Hippocampal formation (tissue), 2 donors: ENCODE measurements at places on chromosomes 1 and 21.

DNA sequence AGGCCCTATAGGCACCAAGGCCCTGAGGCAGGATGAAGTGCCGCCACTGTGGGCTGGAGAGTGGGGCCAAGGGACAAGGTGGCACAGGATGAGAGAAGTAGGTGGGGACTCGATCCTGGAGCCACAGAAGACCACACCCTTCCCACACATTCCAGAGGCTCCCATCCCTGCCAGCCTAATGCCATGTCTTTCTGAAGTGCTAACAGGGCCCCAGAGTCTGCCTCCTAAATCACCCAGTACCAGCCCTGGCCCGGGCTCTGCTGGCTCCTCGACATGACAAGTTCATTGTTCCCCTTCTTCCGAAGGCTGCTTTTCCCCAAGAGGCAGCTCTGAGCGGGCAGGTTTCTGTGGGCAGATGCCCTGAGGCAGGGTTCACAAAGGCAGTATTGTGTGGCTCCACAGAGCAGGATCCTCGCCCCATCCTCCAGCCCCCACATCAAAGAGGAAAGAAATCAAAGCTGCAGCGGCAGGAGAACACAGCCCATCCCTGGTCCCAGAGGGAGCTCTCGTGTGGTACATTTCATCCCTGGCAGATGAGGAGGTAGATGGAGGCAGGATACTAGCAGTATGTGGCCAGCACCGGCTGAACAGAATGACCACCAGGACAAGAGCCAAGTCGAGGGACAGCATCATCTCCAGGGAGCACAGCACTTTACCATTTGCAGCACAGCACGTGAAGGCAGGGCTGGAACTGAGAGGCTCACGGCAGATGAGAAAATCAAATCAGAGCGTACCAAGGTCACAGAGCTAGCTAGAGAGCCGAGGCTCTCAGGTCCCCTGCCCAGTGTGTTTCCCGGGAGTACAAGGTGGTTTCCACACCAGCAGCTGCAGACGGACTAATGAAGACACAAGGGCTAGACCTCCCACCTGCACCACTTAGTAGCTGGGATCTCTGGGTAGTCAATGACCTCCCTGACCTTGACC, 64.8 kb downstream of the SYF2 start:
- peak; percentile 13 for DNase-seq

GRCh38 chr21:40146216-40146837, 279.1 kb downstream of the PCP4 start:
- DNase-seq, result no peak

GRCh38 chr1:93665015-93665414, 16.6 kb downstream of the BCAR3 start:
- DNase-seq, result no peak

DNA sequence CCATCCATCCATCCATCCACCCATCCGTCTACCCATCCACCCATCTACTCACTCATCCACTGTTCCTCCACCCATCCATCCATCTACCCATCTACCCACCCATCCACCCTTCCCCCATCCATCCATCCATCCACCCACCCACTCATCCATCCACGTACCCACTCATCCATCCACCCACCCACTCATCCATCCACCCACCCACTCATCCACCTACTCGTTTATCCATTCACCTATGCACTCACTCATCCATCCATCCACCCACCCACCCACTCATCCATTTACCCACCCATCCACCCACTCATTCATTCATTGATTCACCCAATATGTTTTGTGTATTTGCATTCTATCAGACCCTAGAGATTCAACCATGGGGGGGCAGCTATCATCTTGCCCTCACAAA, 27.2 kb downstream of the TNFRSF8 start:
- DNase-seq, result no peak

DNA sequence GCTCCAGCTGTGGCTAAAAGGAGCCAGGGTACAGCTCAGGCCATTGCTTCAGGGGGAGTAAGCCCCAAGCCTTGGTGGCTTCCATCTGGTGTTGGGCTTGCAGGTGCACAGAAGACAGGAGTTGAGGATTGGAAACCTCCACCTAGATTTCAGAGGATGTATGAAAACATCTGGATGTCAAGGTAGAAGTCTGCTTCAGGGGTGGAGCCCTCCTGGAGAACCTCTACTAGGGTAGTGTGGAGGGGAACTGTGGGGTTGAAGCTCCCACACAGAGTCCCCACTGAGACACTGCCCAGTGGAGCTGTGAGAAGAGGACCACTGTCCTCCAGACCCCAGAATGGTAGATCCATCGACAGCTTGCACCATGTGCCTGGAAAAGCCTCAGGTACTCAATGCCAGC, 183.0 kb downstream of the PDE4B start:
- DNase-seq, result no peak

- DNase-seq, result no peak
Measured at GRCh38 chr1:117127795-117128194, 6.2 kb upstream of the TRIM45 start.

- no peak for DNase-seq
Measured at GRCh38 chr1:198830412-198830811, 191.6 kb downstream of the PTPRC start.

- no peak for DNase-seq
Measured at GRCh38 chr1:240174734-240175133, 83.1 kb downstream of the FMN2 start.

DNA sequence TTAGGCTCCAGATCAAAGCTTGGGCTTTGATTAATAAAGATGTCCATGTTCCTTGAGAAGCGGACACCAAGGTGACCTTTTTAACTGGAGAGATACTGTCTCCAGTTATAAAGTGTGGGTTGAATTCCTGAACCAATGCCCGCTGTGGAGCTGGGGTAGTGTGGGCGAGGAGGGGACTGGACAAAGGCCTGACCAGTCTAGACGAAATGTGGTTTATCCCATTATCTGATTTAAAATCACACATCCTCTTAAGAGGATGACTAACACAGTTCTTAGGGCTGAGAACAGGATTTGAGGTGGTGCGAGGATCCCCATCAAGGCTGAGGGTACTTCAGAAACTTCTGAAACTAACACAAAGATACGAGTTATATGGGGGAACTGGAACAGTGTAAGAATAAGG, 84.5 kb upstream of the GCLM start:
- no peak for DNase-seq

DNA sequence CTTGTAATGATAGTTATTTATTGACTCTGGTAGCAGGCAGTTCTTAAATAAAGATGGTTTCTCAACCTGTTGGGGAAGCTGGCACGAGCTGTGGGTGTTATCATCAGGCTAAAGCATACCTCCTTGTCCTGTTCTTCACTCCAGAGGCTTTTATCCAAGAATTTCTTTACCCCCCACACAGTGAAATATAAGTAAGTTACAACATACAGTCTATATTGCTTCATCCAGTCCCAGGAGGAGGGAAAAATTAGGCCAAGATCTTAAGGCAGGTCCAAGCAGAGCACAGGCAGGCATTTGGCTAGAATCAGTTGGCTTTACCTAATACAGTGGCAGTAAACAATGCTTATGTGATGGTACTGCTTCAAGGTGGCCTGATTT, 6.3 kb downstream of the TMEM81 start:
- no peak for DNase-seq

GRCh38 chr1:203629507-203630082, 3.0 kb downstream of the ATP2B4 start:
- no peak for DNase-seq
